Left ventricle myocardium inferior (tissue), 1 donor: ENCODE measurements at places on chromosomes 16 and 17. TPM values are rescaled to one million over a fixed set of nuclear protein-coding genes. Genes with fewer than 3 reads are reported as not detected.

GRCh38 chr17:20046629-20047028 lies 37.5 kb downstream of the SPECC1 start:
- DNase-seq: no peak

The TCAP gene
- 5,825 TPM for total RNA-seq

DNA sequence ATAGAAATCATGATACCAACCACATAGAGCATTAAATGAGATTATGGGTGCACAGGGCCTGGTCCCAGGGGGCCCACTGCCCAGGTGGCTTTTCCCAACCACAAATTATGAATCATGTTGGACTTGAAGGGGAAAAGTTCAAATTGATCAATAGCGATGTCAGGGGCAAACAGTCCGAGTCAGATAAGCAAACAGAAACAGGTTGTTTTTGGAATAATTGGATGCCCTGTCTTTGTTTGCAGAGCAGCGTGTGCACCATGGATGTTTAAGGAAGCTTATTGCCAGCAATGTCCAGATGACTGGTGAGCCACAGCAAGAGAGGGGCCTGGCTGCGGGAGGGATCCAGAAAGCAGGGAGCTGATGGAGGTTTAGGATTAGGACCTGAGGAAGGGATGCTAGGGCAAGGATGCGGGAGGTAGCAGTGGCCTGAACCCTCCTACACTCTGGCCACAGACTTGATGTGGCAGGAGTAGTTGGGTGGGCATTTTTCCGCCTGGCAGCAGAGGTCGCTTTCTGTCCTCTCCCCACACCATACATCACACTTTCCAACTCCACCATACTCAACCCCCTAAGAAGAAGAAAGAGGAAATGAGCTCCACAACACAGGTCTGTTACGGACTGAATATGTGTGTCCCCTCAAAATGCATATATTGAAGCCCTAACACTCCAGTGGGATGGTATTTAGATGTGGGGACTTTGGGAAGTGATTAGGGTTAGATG lies 266.4 kb upstream of the RPL38 start:
- no peak for DNase-seq

The CACNG5 gene
- total RNA-seq: not detected

DNA sequence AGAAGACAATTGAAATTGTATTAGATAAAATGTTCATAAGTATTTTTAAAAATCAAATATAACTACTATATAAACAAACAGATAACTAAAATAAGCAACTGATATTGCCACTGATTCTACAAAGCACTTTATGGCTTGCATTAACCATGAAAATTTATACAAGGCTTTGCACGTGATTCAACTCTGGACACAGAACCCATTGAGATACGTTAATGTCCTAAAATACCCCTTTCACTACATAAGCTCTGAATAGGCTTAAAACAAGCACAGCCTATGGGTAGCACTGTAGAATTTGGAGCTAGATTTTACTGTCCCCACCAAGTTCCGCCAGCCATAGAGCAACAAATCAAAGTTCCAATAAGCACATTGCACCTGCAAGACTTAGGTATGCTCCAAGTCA lies 4.5 kb downstream of the ZNF652 start:
- DNase-seq: no peak

The AATF gene
- total RNA-seq: 24.2 TPM

DNA sequence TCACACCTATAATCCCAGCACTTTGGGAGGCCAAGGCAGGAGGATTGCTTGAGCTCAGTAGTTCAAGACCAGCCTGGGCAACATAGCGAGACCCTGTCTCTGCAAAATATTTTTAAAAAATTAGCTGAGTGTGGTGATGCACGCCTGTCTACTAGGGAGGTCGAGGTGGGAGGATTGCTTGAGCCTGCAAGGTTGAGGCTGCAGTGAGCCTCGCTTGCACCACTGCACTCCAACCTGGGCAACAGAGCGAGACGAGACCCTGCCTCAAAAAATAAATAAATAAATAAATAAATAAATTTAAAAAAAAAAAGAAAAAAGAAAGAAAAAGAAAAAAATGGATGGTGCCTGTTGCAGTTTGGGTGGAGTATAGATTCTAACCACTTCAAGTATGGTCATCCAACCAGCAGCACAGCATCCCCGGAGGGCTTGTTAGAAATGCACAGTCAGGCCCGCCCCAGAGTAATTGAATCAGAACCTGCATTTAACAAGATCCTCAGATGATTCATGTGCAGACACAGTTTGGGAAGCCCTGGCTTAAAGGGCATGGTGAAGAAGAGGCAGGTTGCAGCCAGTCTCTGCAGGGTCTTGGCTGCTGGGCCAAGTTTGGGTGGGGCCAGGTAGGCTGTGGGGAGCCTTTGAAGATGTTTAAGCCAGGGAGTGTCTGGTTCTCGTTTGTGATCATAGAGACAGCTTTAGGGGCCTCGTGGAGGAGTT lies 40.8 kb downstream of the MRC2 start:
- DNase-seq: no peak

- no peak for DNase-seq
These were observed 143.4 kb upstream of the HS3ST2 start for GRCh38 chr16:22670551-22671041.

- no peak for DNase-seq
These were observed 7.1 kb upstream of the DCAF7 start for GRCh38 chr17:63542942-63543821.

DNA sequence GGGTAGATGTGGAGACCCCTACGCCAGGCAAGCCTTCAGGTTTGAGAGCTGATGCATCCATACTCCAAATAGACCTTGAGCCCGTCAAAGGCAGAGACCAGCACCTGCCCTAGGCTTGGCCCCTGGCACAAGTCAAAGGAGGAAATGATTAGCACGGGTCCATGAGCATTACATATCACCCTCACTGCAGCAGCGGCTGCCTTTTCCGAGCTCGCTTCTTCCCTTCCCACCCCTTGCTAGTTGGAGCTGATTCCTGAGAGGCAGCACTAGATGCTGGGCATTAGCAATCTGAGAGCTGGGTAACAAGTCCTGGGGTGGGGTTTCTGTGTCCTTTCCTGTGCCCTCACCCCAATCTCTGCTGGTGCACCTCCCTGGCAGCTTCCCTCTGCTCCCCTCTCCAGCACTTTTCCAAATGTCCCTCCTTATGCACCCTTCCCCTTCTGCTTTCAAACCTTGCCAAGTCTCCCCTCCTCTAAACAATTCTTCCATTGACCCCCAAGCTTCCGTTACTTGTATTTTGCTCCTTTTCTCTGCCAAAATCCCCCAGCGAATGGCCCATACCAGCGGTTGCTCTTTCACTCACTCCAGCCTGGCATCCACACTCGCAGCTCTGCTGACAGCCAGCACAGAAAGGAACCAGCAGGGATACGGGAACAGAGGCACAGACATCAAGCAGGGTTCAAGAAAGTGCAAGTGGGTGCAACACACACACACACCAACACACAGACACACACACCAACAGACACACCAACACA lies 3.0 kb downstream of the CDRT4 start:
- DNase-seq: no peak

The CES5A gene
- total RNA-seq: not detected

- DNase-seq: no peak
These were observed 138.7 kb downstream of the ENGASE start for GRCh38 chr17:79213305-79213704.

The MSLN gene
- total RNA-seq: 0.91 TPM

The MEAK7 gene
- 5.3 TPM for total RNA-seq

DNA sequence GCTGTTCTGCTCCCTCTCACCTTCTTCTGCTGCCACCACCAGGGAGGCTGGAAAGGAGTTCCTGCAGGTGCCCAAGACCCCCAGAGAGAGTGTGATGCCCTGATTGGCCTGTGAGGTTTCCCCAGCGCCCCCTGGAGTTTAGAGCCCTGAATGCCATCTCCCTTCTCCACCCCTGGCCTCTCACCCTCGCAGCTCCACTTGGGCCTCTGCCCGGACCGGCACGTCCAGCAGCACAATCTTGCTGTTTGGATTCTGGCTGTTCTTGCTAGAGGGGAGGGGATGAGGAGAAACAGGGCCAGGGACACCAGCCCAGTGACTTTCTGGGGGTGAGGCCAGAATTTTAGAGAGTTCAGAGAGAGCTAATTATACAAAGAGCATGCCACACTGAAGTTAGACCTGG lies 12.5 kb upstream of the FAM171A2 start:
- peak; percentile 56 for DNase-seq

DNA sequence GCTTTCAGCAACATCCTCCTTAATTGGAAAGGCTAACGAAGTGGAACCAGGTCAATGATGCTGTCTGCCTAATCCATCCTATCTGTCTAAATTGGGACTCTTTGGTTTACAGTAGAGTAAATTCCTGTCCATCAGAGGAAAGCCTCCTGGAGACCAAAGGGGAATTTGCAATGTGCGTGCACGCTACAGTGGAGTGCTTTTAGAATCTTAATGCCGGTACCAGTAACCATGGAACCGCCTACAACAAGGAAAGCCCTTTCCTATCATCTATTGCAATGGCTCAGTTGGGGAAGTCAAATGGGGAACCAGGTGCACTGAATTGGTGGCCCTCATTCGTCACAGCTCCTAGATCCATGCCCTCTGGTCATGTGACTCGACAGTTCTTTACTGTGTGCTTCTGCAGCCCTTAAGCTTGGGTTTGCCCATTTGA lies 110.1 kb downstream of the XYLT1 start:
- no peak for DNase-seq

DNA sequence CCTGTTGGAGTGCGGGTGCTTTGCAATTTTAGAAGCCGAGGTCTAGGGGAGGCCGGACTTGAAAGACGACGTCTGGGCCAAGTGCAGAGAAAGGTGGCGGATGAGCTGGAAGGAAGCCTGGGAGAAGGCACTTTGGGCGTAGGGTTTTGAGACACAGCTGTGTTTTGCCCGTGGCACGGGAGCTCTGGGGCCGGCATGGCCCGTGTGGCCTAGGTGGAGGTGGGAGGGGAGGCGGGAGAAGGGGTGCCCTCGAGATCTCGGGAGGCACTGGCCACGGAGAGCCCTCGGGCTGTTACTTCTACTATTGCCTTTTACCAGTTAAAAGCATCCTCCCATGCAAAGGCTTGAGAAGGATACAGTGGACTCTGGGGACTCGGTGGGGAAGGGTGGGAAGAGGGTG lies 161.9 kb downstream of the FOXL1 start:
- no peak for DNase-seq

The ATXN7L3 gene
- total RNA-seq: 28.7 TPM

DNA sequence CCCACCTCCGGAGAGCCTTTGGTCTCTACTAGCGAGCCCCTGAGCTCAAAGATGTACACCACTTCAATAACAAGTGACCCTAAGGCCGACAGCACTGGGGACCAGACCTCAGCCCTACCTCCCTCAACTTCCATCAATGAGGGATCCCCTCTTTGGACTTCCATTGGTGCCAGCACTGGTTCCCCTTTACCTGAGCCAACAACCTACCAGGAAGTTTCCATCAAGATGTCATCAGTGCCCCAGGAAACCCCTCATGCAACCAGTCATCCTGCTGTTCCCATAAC lies 702 bp downstream of the SPN start:
- no peak for DNase-seq

DNA sequence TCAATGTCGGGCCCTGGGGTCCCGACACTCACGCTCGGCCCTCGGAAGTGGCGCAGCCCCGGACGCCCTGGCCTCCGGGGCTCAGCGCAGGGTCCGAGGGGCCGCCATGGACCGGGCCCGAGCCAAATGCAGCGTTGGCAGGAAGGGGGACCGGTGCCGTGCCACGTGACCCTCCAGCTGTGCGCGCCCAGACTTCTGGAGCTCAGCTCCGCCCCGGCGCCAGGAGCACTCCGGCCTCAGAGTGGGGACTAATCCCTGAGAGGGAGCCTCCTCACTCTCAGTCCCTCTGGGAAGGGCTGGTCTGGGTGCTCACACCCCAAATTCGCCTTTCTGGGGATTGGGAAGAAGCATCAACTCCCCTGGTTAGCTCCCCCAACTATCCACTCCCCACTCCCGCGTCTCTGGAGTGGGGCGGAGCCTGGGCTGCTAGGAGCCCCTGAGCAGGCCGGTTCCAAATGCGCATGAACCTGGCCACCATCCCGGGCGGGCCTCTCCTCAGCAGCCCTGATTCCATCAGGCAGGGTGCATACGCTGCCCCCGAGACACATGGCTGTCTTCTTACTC lies at the start of gene B3GNT9:
Gene B3GNT9 (minus strand): TSS at position 166 of the 564 bp plus-strand sequence. CDS start 513 bp downstream, outside the sequence.
- peak; percentile 82 for DNase-seq

The FADS6 gene
- total RNA-seq: not detected

DNA sequence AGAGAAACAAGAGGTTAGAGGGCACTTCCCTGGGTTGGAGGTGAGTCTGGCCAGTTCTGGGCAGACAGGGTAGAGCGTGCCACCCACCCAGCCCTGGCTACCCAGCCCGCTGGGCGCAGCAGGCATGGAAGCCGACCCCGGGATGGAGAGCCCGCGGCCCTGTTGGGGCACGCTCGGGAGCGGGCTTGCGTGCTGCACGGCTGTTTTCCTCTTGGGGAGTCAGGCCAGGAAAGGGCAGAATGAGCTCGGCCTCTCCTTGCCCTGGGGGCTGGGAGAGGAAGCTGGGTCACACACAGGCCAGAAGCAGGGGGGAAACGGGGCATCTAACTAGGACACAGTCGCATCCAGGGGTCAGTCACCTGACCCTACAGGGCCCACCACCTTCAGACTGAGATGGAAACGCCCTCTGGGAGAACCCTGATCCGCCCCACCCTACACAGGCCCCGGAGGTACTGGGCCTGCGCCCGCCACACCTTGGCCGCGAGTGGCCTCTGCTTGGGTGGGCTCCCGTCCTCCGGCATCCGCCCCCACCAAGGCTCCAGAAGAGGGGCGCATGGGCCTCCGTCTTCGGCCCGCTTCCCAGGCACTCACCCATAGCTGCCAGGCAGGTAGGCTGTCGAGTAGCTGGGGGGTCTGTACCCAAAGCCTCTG lies 1.2 kb downstream of the SOX15 start:
- no peak for DNase-seq

- no peak for DNase-seq
These were observed 8.3 kb downstream of the TAT start for GRCh38 chr16:71568551-71568950.

GRCh38 chr16:588639-588888 lies 1.3 kb upstream of the RAB40C start:
- no peak for DNase-seq

GRCh38 chr16:64397945-64398508 lies 723.8 kb downstream of the CDH11 start:
- DNase-seq: no peak

The CDIP1 gene
- total RNA-seq: 48.5 TPM
